Activated CD8-positive, alpha-beta memory T cell treated with anti-CD3 and anti-CD28 coated beads for 1 hour (primary cell): ENCODE measurements at places on chromosomes 3 and 15.

GRCh38 chr3:87260270-87260669 is 16.1 kb downstream of the POU1F1 start:
- peak; percentile 8 for DNase-seq

GRCh38 chr3:33875680-33876079 is 77.2 kb downstream of the PDCD6IP start:
- DNase-seq, result no peak

DNA sequence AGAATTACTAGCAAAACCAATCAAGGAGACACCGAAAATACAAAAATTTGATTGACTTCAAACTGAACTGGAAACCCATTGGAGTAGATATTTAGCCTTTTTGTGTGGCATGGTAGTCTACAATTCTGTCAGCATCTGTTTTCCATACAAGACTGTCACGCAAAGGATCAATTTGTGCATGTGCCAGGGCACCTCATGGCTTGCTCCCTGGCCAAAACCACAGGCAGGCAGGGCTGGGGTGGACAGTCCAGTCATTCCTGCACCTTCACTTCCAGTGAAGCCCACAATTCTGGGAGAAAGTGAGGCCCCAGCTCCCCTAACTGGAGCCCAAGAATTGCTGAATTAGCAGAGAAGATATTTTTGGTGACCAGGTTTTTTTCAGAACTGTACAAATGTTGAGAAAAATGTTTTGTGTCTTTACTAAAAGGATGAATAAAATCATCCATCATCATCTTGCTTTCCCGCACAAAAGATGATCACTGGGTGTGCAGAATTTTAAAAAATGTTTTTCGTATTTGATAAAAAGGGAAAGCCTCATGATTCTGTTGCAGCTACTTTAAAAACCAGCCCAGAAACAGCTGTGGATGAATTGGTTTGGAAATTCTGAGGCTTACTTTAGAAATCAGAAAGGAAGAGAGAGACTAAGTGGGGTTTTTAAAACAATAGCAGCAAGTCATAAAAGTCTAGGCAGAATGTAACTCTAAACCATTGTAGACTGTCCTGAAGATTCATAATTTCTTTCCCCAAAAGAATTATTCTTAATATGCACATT is 86.4 kb downstream of the PCCB start:
- DNase-seq, result no peak

DNA sequence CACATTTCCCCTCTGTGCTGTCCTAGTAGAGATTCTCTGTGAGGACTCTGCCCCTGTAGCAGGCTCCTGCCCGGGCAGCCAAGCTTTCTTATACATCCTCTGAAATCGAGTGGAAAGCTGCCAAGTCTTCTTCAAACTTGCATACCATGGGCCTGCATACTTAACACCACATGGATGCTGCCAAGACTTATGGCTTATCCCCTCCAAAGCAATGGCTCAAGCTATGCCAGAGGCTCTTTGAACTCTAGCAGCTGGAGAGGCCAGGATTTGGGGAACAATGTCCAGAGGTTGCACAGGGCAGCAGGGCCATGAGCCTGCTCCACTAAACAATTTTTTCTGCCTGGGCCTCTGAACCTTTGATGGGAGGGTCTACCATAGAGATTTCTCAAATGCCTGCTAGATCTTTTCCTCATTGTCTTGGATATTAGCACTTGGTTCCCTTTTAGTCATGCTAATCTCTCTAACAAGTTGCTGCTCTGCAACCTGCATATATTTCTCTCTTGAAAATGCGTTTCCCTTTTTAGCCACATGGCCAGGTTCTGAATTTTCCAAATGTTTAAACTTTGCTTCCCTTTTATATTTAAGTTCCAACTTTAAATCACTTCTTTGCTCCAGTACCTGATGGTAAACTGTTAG is 6.1 kb upstream of the PLSCR4 start:
- DNase-seq, result no peak

- DNase-seq, result no peak
Measured at GRCh38 chr3:192825657-192826200, 91.9 kb downstream of the MB21D2 start.

DNA sequence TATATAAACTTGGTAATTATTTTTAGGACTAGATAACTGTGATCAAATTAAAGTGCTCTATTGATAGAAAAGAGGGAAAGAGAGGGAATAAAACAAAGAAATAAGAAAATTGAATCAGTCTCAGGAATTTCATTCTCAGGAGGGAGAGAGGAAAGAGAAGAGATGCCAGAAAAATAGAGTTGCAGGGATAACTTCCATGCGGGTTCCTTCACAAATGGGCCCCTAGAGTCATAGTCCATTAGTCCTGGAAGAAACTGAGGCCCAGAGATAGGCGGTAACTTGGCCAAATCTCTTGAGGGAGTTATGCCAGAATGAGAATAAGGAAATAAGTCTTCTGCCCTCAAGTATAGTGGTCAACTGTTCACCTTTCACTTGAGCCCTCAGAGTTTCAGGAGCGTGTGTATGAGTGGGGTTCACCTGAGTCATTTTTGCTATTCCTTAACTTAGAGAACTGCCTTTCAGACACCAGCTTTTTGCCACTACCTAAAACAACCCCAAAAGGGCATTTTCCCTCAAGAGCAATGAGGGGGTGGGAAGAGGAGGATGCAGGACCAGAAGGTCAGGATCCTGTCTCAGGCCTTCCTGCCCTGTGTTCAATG is 192.6 kb downstream of the MEX3B start:
- DNase-seq, result no peak

- no peak for DNase-seq
Measured at GRCh38 chr3:66449411-66449974, 51.3 kb downstream of the LRIG1 start.

DNA sequence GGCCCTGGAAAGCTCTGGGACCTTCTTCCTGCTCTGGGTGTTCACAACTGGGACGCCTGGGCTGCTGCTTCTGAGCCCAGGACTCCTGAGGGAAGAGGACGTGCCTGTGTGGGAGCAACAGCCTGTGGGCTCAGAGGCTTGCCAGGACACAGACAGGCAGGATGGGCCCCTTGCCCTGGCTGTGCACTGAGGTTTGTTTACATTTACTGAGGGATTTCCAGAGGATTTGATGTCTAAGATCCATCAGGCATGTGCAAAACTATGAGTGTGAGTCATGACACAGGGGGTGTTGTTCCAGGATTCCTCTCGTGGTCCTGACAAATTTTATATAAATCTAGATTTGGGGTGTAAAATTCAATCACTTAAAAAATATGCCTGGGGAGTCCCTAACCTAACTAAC is 10.6 kb downstream of the CCR9 start:
- no peak for DNase-seq

DNA sequence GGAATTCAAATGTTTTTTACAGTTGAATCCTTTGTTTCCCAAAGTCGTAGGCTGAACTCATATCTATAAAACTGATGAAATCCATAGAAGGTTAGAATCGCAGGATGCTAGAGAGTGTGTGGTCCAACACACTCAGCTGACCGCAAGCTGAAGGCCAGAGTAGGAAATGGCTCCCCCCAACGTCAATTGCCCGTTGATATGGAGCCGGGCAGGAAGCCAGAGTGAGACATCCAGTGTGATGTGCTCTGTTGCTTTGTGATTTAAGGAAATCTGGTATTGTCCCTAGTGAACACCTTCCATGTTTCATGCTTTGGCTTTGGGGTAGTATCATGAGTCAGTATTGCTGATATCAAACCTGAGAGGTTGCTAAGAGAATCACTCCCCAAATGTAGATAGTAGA is 5.8 kb upstream of the MEX3B start:
- DNase-seq, result no peak

GRCh38 chr3:144868506-144868905 is 896.9 kb downstream of the DIPK2A start:
- no peak for DNase-seq

GRCh38 chr3:134094491-134094890 is 64.8 kb upstream of the SLCO2A1 start:
- DNase-seq, result no peak

DNA sequence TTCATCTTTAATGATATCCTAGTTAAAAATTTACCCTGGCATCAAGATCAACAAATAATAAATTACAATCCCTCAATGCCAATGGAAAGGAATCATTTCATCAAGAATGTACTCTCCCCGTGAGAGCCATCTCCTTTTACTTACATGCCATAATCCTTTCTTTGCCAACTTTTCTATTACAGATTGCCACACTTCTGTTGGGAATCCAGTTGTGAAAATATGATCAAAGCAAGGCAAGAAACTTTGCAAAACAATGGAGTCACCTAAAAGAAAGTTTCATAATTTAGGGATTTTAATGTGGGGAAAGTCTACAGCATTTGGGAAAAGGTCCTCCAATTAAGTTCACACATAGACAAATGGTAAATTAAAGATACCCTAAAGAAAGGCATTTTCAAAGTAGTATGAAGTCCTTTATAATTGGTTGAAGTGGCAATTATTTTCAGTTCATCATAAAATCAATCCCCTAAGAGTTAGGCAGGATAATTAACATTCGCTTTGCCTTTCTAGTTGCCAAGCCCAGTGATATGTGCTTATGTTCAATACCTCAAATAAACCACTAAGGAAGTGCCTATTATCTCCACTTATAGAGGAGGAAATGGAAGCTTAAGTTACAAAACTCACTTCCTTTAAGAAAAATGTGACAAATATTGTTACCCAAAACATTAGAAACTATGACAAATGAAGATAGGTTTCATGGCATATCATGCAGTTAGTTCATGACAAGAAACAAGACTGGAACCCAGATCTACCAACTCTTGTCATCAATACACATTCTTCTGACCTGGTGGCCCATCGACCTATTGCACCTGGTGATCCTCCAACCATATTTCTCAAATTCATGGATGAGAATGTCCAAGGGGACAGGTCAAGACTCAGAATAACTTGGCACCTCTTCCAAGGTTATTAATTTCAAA is 49.1 kb downstream of the TRANK1 start:
- no peak for DNase-seq

GRCh38 chr3:8903191-8903590 is 60.1 kb downstream of the RAD18 start:
- no peak for DNase-seq

GRCh38 chr15:81295486-81296121 is 28.3 kb downstream of the STARD5 start:
- no peak for DNase-seq

DNA sequence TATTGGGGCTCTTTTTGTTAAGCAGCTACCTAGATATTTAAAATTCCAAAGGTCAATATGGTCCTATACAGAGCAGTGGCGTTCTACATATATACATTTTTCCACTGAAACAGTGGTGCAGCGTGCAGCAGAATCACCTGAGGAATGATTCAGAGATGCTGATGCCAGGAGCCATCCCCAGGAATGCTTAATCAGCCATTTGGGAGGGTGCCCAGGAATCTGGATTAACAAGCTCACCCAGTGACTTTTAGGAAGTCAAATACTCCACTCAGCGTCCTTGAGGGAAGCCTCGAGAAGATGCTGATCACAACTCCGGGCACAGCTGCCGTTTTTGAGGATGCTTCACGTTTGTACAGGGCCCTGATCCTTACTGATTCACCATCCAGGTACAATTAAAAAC is 82.6 kb upstream of the ARHGEF3 start:
- no peak for DNase-seq

- DNase-seq, result no peak
Measured at GRCh38 chr3:32423956-32424557, 32.4 kb downstream of the CMTM7 start.

DNA sequence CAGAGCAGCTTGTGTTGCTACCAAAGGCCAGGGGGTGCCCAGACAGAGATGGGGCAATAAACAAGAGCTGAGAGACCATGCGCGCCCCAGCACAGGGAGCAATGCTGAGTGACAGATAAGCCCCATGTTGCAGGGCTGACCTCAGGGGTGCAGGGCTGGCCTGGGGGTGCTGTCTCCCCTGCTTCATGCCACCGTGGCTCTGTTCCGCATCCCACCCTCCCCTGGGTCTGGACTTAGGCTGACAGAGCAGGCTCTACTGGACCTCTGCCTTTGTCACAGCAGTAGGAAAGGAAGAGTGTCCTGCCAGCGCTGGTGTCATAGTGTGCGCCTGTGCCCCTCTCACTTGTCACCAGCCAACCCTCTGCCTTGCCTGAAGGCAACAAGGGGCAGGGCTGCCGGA is 67.4 kb upstream of the IQSEC1 start:
- DNase-seq, result no peak

- DNase-seq, result no peak
Measured at GRCh38 chr3:128806588-128806987, 72.8 kb upstream of the ACAD9 start.

GRCh38 chr15:78909160-78909695 is 35.6 kb downstream of the CTSH start:
- DNase-seq, result no peak

GRCh38 chr3:28206479-28206878 is 34.9 kb upstream of the CMC1 start:
- no peak for DNase-seq

DNA sequence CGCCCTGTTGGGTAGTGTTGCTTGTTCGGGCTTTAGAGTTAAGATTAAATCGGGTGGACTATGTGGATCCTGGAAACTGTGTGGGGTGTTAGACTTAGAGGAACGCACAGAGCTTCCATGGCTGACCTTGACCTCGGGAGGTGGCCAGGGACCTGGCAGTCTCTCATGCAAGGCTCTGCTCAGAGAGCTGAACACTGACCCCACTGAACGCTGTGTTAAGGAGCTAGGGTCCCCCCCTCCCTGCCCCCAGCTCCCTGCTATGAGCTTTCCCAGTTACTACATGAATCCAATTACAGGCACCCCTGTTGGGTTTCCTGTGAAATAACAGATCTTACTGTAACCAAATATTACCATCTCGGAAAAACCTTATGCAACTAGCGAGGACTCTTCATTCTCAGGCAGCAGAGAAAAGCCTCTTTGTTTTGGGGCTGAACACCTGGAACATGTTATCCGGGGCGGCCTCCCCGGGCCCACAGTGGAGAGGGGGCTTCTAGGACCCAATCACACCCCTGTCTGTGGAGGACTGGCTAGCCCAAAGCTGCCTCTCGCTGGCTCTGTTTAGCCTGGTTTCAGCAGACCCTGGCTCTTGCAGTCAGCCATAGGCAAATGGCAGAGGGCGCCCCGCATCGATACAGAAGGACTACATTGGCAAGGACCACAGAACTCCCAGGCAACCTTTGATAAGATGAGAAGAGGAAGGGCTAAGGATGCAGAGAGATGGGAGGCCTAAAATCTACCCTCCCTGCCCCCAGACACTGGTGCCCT is 25.8 kb upstream of the ALDH1A3 start:
- no peak for DNase-seq

- DNase-seq, result no peak
Measured at GRCh38 chr3:153830552-153830951, 290.6 kb upstream of the ARHGEF26 start.

DNA sequence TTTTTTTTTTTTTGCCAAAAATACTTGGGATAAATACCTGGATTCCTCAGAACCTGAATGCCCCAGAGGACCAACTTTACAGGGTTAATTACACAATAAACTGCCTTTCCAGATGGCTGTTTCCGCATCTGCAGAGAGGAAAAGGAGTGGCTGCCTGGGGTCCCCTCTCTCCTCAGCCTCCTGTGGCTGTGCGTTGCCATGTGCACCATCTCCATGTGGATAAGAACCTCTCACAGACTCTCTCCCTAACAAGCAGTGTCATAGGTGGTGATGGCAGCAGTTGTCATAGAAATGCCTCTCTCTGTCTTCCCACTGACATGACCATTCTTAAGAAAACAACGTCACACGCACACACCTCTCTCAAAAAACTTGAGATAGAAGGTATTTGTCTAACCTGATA is 179.4 kb downstream of the RPLP1 start:
- DNase-seq, result no peak

GRCh38 chr3:156865732-156866131 is 39.6 kb downstream of the LEKR1 start:
- DNase-seq, result no peak

GRCh38 chr3:70264122-70264780 is 48.2 kb downstream of the MDFIC2 start:
- no peak for DNase-seq
